HFFc6 (cell line): ENCODE measurements at places on chromosomes 2 and 18. TPM values are rescaled to one million over a fixed set of nuclear protein-coding genes. Genes with fewer than 3 reads are reported as not detected.

Gene FHOD3
- 32.8 to 61.6 TPM (median 43.1 TPM) in 3 replicates for total RNA-seq

Gene CHCHD5
- 32.2 to 37.9 TPM (median 34.2 TPM) in 3 replicates for total RNA-seq

Gene VSNL1
- total RNA-seq: not detected in 3 replicates

Gene LHCGR
- total RNA-seq: not detected in 2 replicates

Gene BCL11A
- total RNA-seq: 0.92 to 3.0 TPM (median 2.6 TPM) in 3 replicates

Gene TTN
- 0.22 to 0.29 TPM (median 0.22 TPM) in 3 replicates for total RNA-seq

Gene TLX2
- total RNA-seq: 0.31 TPM in 1 of 2 replicates, not detected in the other

Gene KCNJ3
- not detected in 3 replicates for total RNA-seq

Gene FLACC1
- total RNA-seq: 0.51 and 1.5 TPM in 2 replicates

Gene G6PC2
- not detected in 2 replicates for total RNA-seq

Gene ESPNL
- 1.4 and 3.0 TPM in 2 replicates for total RNA-seq

Gene REG3G
- not detected in 3 replicates for total RNA-seq

Gene DYNAP
- total RNA-seq: not detected in 3 replicates

Gene DHRS9
- total RNA-seq: not detected in 2 replicates

Gene PLA2R1
- total RNA-seq: 3.0 to 5.2 TPM (median 4.9 TPM) in 3 replicates

Gene CAVIN2
- total RNA-seq: 3.1 to 15.4 TPM (median 3.9 TPM) in 3 replicates

Gene DTNA
- 0.77 to 1.6 TPM (median 1.2 TPM) in 3 replicates for total RNA-seq

Gene SNED1
- 1.4 to 1.6 TPM (median 1.6 TPM) in 3 replicates for total RNA-seq
